Activated CD4-positive, CD25-positive, alpha-beta regulatory T cell treated with anti-CD3 and anti-CD28 coated beads, Interleukin-2, amount 50 U/mL, for 24 hours (primary cell): ENCODE measurements at places on chromosomes 4 and X.

GRCh38 chr4:100895556-100896197 lies 377.9 kb upstream of the EMCN start:
- peak; percentile 82 for ATAC-seq

- ATAC-seq = no peak
Observed at GRCh38 chr4:139134403-139134802, 42.6 kb downstream of the ELF2 start.

GRCh38 chrX:40006106-40007017 lies 91.4 kb downstream of the BCOR start:
- ATAC-seq = peak; percentile 64

GRCh38 chrX:39874202-39874816 lies 223.4 kb downstream of the BCOR start:
- ATAC-seq = peak; percentile 80

DNA sequence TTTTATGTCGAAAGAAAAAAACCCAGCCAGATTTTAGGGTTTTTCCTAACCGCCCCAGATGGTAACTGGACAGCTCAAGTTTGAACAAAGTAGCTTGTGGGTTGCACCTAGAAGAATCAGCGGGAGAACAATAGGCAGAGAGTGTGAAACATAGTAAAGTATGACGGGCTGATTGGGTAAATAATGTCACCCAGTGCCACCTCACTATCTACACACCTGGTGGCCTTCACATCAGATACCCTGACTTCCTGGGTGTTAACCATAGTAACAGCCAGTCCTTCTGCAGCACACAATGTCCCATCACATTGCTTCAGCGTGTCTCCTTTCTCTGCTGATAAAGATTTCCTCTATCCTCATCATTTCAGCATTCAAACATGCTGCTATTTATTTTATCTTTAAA lies 159.1 kb upstream of the HS3ST1 start:
- no peak for ATAC-seq
